ENCODE measurements at places on chromosomes 2 and 18.

- DNase-seq = no peak
These were observed 190.2 kb downstream of the TFCP2L1 start for GRCh38 chr2:121094845-121095244.

DNA sequence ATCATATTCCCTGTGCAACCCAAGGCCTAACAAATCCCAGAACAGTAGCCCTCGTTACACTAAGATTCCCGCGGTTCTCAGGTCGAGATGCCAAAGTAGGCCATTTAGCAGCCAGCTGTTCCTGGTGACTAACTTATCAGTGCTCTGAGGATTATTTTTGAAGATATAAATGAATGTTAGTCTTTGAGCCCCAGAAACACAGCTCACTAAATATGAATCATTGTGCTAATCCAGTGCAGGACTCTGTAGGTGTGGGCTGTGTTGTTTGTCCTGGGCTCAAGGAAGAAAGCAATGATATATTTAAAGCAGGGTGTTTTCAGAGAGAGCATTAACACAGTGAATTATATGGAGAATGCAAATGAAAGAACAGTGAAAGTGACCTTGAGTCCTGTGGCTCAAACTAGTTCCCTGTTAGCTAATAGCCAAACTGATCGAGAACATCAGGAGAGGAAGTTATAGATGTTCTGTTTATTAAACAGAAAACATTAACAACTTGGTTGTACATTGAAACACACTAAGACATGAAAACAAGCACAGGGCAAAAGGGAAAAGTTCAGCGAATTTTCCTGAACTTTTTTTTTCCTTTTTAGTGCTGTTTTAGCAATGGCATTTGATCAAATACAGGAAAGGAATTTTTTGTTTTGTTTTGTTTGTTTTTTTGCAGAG, 228.3 kb downstream of the RNF152 start:
- no peak for DNase-seq

GRCh38 chr2:196961889-196962288, 35.4 kb upstream of the PGAP1 start:
- no peak for DNase-seq

DNA sequence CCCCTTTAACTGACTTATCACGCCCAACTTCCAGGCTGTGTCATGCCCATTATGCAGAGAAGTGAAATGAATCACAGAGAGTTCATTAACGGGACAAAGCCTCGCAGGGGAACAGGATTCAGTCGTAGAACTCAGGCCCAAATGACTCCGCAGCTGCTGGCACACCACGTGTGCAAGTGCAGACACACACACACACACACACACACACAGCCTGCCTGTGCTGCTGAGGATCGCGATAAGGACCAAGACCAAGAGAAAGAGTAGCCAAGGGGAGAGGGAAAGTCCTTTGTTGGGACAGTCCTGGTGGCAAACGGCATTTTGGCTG, 90.0 kb upstream of the TAF1B start:
- peak; percentile 84 for DNase-seq

DNA sequence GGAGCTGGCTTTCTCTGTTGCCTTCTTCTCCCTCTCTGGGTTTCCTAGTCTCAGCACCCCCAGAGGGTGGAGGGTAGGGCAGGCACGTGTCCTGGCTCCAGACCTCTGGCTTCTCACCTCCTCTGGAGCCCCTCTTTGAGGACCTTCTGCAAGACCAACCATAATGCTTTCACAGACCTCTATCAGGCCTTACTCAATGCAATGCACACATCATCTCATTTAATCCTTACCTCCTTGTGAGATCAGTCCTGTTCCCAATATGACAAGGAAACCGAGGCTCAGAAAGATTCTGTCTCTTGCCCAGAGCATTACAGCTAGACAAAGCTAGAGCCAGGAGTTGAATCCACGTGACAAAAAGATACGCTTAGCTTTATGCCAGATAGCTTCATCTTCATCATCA, 8.2 kb downstream of the ATOH8 start:
- DNase-seq = no peak

GRCh38 chr2:181892799-181893435, 1.4 kb downstream of the ITPRID2 start:
- no peak for DNase-seq

- no peak for DNase-seq
These were observed 238.7 kb upstream of the KCNH7 start for GRCh38 chr2:163077241-163077640.

GRCh38 chr18:41391616-41392595, 563.1 kb upstream of the PIK3C3 start:
- no peak for DNase-seq

- no peak for DNase-seq
These were observed 38.1 kb upstream of the LCLAT1 start for GRCh38 chr2:30408961-30409387.

GRCh38 chr2:14614017-14614416, 18.5 kb upstream of the LRATD1 start:
- no peak for DNase-seq

GRCh38 chr2:46335391-46336282, 38.4 kb downstream of the EPAS1 start:
- DNase-seq = no peak

DNA sequence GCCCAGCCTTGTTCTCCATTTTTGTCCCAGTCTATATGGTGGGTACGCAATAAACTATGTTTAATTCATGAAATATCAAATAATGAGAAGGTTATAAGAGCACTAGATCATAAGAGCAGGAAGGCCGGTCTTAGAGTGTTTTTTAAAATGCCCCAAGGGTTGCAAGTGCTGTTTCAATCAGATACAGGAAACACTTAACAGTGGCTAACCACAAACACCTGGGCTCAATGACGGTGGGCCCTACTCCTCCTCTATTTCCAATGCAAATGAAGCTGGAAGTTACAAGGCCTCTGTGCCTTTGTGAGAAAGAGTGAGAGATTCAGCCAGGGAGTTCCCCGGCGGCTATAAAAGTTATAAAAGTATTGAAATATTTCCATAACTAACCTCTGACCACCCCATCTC, 18.9 kb upstream of the WDR33 start:
- peak; percentile 56 for DNase-seq

DNA sequence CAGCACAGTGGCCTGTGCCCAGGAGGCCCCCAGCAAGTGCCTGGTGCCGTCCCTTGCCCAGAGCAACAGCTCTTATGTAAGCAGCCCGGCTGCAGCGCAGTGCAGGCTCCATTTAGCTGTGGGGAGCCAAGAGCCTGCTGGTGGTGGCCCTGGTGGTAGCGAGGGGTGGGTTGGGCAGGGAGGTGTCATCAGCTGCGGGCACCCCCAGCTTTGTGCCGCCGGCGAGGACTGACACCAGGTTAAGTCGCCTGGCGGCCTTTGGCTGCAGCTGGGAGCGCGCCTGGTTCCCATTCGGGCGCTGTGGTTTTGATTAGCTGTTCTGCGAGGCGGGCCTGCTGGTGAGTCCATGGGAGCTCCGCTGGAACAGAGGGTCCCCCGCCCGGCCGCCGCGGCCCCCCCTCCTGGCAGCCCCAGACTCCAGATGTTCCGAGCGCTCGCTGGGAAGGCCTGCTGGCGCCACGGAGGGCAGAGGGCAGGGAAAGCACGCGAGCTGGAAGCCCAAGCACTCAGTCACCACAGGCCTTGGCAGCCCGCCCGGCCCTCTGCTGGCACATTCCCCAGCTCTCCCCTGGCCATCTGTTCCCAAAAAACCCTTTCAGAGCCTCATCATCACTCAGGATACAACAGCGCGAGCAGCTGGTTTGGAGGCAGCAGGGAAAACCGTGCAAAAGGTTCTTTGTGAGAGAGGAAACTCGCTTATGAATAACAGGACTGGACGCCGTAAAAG, 18.4 kb downstream of the ATOH8 start:
- no peak for DNase-seq

GRCh38 chr18:59488899-59489298, 129.8 kb upstream of the LMAN1 start:
- no peak for DNase-seq

DNA sequence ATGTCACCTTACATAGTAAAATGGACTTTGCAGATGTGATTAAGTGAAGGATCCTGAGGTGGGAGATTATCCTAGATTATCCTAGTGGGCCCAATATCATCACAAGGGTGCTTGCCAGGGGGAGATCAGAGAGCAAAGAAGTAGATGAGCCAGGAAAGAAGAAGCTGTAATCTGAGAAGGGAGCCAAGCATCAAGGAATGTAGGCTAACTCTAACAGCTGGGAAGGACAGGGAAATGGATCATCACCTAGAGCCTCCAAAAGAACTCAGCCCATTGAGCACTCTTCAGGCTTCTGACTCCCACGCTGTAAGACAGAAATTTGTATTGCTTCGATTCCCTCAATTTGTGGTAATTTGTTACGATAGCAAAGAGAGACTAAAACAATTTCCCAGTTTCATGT, 309.9 kb downstream of the LRP1B start:
- no peak for DNase-seq

DNA sequence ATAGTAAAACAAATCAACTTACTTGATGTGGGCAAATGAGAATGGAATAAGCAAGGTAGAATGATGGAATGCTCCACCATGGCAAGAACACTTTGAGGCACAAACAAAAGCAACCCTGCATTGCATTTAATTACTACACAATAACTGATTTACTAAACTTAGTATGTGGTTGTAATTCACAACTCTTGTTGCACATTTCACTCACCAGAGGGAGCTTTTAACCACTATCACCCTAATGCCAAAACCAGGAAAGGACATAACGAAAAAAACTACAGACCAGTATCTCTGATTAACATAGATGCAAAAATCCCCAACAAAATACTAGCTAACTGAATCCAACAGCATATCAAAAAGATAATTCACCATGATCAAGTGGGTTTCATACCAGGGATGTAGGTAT, 659.8 kb downstream of the CPS1 start:
- DNase-seq = no peak

DNA sequence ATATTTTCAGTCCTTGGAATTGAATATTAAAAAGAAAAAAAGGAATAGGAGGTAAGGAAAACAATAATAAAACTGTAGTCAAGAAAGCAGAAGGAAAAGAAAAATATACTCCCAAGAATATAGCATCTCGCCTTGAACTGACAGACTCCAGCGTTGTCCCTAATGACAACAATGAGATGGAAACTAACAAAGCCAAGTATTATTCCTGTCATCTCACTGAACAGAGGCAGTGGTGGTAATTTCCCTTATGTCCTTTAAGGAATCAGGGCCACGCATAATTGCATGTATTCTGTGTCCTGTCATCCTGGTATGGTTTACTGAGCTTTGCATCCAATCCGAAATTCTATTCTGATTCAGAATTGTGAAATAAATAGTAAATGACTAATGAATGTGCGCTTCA, 158.9 kb downstream of the LRRTM4 start:
- DNase-seq = no peak

GRCh38 chr2:56474412-56475158, 290.8 kb downstream of the CCDC85A start:
- no peak for DNase-seq
